ENCODE measurements at places on chromosomes 11 and 22.

GRCh38 chr11:43760902-43761301 is 80.4 kb downstream of the HSD17B12 start:
- DNase-seq: no peak

DNA sequence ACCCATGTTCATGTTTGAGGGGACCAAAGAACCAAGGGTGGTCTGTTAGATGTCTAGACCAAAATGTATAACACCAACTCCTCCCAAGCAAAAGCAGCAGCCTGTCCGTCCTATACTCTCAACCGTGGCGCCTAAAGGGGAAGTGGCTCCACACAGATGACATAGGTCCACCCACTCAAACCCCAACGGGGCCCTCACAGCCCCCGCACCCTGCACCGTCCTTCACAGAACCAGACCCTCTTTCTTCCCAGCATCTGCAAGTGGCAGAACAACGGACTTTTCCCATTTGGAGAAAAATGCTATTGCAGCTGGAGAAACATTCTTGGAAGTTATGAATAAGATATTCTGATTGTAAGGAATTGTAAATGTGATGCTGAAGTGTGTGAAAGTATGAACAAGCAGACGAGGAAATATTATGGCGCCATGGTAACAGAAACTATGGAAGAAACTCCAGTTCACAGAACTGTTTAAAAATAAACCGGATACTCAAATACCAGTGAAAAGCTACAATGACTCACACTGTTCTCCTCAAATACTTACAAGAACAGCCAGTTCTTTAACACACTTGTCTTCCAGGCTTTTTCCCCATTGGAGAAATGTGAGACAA is 76.5 kb upstream of the ARFGAP3 start:
- no peak for DNase-seq

DNA sequence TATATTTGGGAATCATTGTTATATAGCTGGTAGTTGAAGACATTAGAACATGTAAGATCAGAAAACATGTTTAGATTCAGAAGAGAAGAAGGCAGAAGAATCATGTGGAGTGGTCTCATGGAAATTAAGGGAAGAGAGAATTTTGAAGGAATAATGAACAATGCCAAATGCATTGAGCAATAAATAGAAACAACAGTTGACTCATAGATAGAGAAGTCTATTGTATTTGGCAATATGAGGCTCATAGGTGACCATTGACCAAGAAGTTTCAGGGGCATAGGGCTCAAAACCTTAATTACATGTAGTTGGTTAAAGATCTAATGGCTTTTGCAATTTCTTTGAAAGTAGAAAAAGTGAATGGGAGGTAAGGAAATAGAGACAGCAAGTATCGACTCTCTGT is 123.9 kb downstream of the PAX6 start:
- no peak for DNase-seq

GRCh38 chr11:15148169-15148568 is 33.4 kb downstream of the INSC start:
- no peak for DNase-seq

GRCh38 chr11:66338276-66339161 is 2.3 kb upstream of the RIN1 start:
- no peak for DNase-seq

- DNase-seq: no peak
Observed at GRCh38 chr11:70583781-70584218, 185.5 kb downstream of the CTTN start.

DNA sequence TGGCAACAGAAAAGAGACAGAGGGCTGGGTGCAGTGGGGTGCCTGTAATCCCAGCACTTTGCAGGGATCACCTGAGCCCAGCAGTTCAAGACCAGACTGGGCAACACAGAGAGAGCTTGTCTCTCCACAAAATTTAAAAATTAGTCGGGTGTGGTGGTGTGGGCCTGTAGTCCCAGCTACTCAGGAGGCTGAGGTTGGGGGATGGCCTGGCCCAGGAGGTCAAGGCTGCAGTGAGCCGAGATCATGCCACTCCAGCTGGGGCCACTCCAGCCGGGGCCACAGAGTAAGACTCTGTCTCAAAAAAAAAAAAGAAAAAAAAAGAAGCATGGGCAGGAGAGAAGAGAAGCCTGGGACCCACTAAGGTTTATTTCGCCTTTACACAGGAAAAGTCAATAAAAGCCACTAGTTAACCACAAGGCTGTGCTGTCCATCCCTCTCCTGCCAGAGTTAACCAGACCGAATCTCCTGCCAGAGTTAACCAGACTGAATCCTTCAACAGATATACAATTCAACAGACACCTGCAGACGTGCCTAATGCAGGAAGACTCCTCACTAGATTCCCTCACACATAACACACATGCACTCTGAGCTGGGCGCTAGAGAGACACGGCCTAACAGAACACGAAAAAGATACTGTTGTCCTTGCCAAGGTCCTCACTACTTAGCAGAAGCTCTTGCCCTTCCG is 29.8 kb downstream of the MICAL3 start:
- DNase-seq: no peak

Data from activated naive CD4-positive, alpha-beta T cell (primary cell).